ENCODE measurements at places on chromosomes 2 and 18. TPM values are rescaled to one million over a fixed set of nuclear protein-coding genes. Genes with fewer than 3 reads are reported as not detected.

Gene NCOA1
- 45.9 TPM for polyA plus RNA-seq

Gene HMSD
- 1.6 TPM for polyA plus RNA-seq

Gene ACVR1C
- 0.26 TPM for polyA plus RNA-seq

Gene CYRIA
- 2.6 TPM for polyA plus RNA-seq

DNA sequence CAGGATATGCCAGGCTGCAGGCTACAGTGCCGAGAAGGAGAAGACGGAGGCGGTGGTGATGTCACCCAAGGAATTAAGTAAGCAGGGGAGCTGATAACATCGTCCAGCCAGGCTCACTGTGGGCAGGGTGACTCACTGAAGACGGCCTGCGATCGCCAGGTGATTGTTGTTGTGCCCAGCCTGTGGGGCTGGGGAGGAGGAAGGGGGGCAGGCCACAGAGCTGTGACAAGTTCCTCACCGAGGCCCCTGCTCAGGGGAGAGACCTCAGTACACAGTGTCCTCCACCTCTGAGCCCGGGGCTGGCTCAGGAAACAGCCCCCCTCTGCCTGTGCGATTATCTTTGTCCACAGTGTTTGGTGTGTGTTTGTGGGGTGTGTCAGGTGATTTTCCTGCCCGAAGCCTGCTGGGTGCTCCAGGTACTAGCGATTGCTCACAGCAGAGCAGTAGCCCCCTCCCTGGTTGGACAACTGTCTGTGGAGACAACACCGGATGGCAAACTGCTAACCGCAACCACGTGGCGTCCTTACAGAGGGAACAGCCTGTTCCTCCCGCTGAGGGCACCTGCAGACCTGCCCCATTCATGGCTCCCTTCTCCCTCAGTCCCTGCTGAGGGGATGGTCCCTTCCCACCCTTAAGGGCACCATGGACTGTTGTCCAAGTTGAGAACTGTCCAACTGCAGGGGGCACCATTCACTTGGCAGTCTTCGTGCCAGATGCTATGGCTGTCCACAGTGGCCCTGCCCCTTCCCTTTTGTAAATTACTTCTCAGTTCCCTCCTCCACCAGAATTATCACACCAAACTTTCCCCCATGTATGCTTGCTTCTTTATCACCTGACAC lies 95.1 kb downstream of the ZFP36L2 start:
- DNase-seq = no peak

All from right renal cortex interstitium (tissue), 3 donors.